ENCODE measurements at places on chromosomes 3 and 15.

GRCh38 chr15:92231461-92231860 is 162.2 kb upstream of the ST8SIA2 start:
- DNase-seq, result no peak

- DNase-seq, result no peak
Measured at GRCh38 chr15:41207687-41208448, 22.7 kb downstream of the EXD1 start.

DNA sequence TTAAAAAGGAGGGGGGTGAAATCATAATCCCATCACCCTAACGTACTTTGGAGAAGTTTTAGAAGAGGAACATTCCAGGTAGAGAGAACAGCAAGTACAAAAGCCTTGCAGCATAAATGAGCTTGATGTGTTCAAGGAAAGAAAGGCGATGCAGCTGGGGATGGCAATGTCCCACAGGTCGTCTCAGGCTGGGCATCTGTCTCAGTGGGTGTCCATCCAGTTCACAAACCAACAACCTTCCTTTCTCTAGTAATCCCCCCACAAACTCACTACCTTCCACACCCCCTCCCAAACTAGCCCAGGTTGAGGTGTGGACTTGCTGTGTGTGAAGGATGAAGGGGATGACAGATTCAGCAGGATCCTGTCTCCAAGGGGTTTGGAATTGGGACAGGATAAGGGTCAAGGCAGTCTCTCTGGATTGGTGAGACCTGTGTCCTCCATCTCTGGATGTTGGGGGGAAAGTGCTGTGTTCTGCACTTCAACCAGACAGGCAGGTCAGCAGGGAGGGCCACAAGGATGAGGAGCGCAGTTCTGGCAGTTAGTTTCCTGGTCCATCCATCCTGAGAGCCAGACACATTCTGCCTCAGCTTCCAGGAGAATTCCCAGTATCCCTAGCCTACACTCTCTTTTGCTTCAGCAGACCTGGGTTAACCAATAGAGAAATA is 1.7 kb upstream of the ESYT3 start:
- DNase-seq, result no peak

- no peak for DNase-seq
Measured at GRCh38 chr3:109819734-109820133, 482.4 kb upstream of the DPPA4 start.

DNA sequence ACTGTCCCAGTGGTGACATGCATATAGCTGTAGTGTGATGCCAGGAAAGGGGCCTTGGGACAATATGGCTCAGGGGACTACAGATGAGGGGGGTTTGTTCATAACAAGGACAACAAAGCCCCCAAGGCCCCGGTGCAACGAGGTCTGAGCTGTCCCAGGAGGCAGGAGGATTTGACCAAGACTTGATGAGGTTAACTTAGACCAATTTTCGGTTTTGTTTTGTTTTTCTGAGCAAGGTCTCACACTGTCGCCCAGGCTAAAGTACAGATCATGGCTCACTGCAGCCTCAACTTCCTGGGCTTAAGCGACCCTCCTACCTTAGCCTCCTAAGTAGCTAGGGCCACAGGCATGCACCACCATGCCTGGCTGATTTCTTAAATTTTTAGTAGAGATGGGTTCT is 23.8 kb downstream of the EFCAB12 start:
- DNase-seq, result no peak

All from activated T-helper 1 cell treated with anti-CD3 and anti-CD28 coated beads, Interleukin-2, amount 50 U/mL, for 16 hours (primary cell).